ENCODE measurements at places on chromosomes 16 and 17. TPM values are rescaled to one million over a fixed set of nuclear protein-coding genes. Genes with fewer than 3 reads are reported as not detected.

- DNase-seq = no peak
Measured at GRCh38 chr17:78127888-78128550, 536 bp downstream of the TMC6 start.

GRCh38 chr17:62755141-62755851 is 52.8 kb downstream of the MARCHF10 start:
- no peak for DNase-seq

- DNase-seq = no peak
Measured at GRCh38 chr16:80300876-80301275, 239.9 kb upstream of the DYNLRB2 start.

GRCh38 chr17:33292201-33292980 is 704 bp downstream of the ASIC2 start:
- no peak for DNase-seq

GRCh38 chr16:73683804-73684203 is 612.8 kb upstream of the PSMD7 start:
- no peak for DNase-seq

- DNase-seq = no peak
Measured at GRCh38 chr17:10744501-10745000, 14.7 kb upstream of the TMEM220 start.

- no peak for DNase-seq
Measured at GRCh38 chr16:1767116-1767994, 4.0 kb downstream of the NME3 start.

DNA sequence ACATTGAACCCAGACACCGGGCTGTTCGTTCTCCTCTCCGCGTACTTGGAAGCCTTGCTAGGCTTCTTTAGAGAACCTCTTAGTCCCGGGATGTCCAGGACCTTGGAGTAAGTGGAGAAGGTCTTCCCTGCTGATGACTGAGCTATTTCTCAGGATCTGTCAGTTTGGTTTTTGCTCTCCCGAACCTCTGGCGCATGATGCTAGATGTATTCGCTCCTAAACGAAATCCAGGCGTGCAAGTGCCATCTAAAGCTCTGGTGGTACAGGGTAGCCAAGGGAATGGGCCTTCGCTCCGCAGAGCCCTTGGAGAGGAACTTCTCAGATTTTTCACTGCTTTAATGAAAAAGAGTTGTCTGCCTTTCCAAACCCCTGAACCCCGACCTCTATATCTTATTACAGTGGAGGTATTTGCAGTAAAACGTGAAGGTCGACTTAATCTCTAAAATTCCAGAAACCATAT is 547 bp downstream of the VMP1 start:
- DNase-seq = no peak

DNA sequence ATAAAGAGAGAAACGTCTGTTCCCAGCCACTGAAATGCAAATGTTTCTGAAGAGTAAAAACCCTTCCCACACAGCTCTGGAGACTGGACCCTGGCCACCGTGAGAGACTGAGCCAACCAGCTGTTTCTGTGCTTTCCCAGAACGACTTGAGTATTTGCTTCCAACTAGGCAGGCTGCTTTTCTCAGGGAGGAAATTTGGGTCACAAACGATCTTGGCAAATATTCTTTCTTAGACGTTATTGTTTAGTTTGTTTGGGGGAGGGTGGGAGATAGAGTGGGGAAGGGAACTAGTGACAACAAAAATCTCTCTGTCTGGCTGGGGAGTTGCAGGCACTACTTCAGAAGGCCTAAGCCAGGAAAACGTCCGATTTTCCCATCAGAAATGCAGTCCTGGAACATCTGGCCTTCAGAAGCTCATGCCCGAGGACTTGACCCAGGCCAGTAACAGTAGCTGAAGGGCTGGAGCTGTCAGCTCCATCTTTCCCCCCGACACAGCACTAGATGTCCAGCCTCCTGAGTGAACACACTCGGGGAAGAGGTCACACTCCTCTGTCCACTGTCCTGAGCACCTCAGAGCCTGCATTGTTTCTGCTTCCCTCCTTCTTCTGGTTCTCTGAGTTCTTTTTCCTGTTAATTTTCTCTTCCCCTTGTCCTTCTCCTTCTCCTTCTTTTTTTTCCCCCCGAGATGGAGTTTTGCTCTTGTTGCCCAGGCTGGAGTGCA is 4.0 kb downstream of the CCDC92B start:
- no peak for DNase-seq

- DNase-seq = no peak
Measured at GRCh38 chr16:29842732-29843346, 20.2 kb downstream of the CDIPT start.

The JUP gene
- total RNA-seq = 117 TPM

The SNX20 gene
- 2.0 TPM for total RNA-seq

The SLX1A gene
- 24.8 TPM for total RNA-seq

The KIF19 gene
- 1.6 TPM for total RNA-seq
